ENCODE measurements at places on chromosomes 13 and 19.

DNA sequence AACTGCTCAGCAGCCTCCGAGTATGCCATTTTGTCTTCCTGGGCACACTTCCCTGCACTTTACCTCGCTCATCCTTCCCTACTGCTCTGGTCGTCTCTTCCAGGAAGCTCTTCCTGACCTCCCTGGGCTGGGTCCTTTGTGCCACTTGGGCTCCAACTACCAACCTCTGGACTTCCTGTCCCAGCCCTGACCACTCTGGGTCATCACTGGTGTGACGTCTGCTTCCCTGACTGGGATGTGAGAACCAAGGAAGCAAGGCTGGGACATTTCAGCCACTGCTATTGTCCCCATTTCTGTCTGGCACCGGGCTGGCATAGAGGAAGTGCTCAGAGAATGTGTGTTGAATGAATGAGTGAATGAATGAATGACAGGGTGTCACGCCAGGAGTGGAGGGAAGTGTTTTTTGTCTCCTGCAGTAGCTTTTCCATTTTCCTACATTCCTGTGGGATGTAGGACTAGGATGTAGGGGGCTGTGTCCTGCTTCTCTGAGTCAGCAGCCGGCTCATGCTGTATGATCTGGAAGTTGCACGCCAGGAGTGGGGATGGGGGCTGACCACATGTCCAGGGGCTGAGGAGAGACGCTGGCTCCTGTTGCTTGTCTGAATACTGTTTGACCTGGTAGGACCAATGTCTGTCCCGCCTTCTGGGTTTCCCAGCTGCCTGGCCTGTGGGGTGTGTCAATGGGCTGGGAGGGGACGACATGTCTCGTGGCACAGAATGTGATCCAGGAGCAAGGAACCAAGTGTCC lies 14.7 kb downstream of the NOVA2 start:
- DNase-seq, result no peak

DNA sequence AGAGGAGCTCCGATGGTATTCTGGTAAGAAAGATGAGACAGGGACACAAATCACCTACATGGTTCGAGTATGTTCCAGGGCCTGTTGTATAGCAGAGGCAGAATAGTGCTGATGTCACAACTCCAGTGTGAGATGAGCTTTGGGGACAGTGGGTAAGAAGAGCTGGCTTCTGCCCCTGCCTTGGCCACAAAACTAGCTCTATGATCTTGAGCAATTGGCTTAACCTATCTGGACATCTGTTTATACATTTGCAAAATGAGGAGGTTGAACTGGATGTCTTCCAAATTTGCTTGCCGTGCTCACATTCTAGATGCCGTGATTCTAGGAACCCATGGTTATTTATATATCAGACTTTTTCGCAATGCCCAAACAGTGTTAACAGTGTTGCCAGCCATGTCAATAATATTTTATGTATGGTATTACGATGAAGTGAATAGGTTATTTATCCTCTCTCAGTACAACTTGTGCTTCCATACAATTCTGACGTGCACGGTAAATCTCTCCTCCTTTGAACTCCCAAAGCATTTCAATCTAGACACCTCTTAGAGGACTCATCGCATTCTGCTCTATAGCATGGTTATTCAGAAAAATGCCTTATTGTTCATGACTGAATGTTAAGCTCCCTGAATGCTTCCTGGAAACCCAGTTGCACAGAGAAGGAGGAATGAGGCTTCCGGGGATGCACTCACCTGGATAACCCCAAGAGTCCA lies 316.0 kb downstream of the FOXO1 start:
- DNase-seq, result peak; percentile 24

- DNase-seq, result no peak
Observed at GRCh38 chr13:101623470-101624209, 171.2 kb downstream of the ITGBL1 start.

DNA sequence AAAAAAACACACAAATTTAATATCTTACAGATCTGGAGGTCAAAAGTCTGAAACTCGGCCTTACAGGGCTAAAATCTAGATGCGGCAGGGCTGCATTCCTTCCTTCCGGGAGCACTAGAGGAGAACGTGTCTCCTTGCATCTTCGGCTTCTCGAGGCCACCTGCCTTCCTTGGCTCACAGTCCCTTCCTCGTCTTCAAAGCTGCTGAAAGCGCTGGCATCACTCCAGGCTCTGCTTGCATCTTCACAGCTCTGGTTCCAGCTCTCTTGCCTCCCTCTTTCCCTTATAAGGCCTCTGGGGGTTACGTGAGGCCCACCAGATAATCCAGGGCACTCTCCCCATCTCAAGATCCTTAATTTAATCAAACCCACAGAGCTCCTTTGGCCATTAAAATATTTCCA lies 10.5 kb downstream of the XRCC1 start:
- DNase-seq, result peak; percentile 53

- DNase-seq, result no peak
Observed at GRCh38 chr19:51103926-51104341, 4.3 kb downstream of the CTU1 start.

DNA sequence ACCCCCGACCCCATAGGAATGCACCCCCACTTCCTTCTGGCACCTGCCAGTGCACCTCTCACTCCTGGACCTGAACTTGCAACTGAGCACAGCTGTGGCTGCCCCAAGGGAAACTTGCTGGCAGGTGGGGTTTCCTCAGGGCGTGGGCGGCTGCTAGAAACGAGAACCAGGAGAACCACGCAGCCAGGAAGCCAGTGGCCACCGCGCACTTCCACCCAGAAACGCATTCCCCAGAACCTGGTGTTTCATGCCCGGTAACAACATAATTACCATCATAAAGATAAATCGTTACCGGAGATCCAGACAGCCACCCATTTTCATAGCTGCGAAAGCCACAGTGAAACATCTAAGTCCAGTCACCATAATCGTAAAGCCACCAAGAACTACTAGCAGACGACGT lies 75.2 kb upstream of the C13orf46 start:
- no peak for DNase-seq

GRCh38 chr19:51721905-51722304 lies 1.9 kb downstream of the HAS1 start:
- DNase-seq, result no peak

DNA sequence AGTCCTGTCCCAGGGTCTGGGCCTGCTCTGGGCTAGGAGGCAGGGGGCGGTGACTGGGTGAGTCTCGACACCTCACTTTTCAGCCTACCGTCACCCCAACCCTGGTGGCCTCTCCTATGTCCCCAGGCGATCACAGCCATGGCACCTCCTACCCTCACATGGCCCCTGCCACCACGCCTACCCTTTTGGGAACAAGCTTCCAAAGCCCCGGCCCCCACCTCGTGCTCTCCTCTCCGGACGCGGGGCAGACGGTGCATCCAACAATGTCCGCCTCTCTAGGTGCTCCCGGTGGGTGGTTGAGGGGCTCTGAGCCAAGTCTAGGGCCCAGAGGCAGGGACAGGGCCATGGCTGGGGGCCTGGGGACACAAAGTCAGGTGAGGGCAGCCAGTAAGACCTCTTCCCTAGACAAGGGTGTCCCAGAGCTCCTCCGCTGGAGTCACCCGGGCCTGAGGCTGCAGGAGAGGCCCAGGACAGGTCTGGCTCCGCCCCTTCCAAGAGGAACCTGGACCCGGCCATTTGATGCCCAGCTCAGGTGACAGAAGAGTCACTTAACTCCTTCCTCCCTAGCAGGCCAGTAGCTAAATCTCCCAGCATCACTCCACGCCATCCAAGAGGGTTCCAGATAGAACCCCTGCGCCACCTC lies at the start of gene SYNE4:
Gene SYNE4 (minus strand): TSS at position 478 of the 643 bp plus-strand sequence. CDS start 132 bp downstream, at position 346.
- no peak for DNase-seq

DNA sequence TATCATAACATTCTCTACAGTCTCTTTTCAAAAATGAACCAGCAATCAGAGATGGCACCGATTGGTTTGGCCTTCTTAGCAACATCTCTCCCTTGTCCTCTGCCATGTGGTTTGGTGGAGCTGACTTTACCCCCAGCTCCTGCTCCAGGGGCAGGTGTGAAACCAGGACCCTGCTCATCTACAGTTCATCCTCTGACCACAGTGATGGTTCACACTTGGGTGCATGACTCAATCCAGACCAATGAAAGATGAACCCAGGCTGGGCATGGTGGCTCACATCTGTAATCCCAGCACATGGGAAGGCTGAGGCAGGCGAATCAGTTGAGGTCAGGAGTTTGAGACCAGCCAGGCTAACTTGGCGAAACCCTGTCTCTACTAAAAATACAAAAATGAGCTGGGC lies 33.6 kb upstream of the FFAR2 start:
- DNase-seq, result no peak

GRCh38 chr13:114129649-114130062 lies 2.8 kb downstream of the RASA3 start:
- DNase-seq, result no peak

GRCh38 chr13:73212482-73212881 lies 153.7 kb downstream of the KLF5 start:
- no peak for DNase-seq

GRCh38 chr13:32114284-32114950 lies 82.8 kb downstream of the FRY start:
- no peak for DNase-seq

- DNase-seq, result peak; percentile 38
Observed at GRCh38 chr19:383922-384798, 24.8 kb downstream of the C2CD4C start.

GRCh38 chr13:44231786-44232516 lies 141.7 kb upstream of the SERP2 start:
- DNase-seq, result no peak

DNA sequence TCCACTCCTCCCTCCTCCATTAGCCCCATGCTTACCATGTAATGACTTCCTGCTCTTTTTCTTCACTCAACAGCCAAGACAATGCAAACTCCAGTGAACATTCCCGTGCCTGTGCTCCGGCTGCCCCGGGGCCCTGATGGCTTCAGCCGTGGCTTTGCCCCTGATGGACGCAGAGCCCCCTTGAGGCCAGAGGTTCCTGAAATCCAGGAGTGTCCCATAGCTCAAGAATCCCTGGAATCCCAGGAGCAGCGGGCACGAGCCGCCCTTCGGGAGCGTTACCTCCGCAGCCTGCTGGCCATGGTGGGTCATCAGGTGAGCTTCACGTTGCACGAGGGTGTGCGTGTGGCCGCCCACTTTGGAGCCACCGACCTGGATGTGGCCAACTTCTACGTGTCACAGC lies 2.9 kb upstream of the PPP1R37 start:
- no peak for DNase-seq

- peak; percentile 96 for DNase-seq
Observed at GRCh38 chr19:46378268-46378667, 31.4 kb downstream of the PPP5C start.

DNA sequence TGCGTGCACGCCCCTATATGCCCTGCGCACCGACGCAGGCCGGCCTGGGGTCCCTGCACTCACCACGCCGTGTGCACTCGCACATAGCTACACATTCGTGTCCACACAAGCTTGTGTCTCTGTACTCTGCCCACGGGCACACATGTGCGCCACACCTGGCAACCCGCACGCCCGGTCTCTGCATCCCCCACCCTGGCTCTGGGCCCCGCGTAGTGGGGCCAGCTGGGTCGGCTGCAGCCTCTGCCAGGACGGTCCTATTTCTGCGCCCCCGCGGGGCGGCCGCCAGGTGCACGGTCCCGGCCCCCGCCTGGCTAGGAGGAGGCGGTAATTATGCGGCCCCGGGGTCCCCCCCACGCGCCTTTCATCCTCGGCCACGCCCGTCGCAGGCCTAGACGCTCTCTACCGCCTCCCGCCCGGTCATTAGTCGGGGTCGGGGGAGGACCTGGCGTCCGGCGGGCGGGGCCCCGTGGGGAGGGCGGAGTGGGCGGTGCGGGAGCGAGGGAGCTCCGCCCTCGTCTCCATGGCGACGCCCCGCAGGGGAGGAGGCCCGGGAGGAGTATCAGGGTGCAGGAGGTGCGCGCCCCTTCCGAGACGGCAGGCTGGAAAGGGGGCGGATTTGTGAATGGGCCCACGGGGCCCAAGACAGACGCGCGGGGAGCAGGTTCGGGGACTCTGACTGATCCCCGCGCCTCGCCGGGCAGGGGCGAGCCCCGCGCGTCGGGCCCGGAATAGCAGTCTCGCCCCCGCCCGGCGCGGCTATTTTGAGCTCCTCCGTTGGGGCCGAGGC lies 2.8 kb upstream of the CIRBP start:
- peak; percentile 87 for DNase-seq

DNA sequence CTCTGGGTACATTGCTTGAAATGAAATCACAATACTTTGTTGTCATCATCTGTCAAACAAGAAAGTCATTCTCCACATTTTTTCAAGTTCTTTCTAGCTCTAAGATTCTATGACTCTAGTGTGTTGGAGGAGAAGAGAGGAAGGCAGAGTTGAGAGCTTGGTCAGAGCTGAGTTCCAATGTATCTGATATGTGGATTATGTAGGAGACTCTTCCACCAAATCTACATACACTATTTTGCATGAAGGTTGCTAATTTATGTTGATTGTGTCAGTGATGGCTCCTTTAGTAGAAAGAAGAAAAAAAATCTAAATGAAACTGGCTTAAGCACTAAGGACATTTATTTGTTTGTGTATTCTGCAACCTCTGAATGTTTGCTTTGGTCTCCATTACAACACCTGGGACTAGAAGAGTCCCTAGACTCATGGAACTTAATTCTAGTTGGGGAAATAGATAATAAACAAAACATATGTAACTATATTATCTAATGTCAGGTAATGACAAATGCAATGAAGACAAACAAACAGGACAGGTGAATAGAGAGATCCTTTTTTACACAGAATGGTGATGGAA lies 691.9 kb downstream of the UQCRFS1 start:
- DNase-seq, result no peak

GRCh38 chr13:45341034-45341798 lies at the start of gene TPT1:
Gene TPT1, minus strand, starts transcription at chr13:45341183. Its CDS starts 114 bp downstream, at chr13:45341069.
- peak; percentile 99 for DNase-seq

DNA sequence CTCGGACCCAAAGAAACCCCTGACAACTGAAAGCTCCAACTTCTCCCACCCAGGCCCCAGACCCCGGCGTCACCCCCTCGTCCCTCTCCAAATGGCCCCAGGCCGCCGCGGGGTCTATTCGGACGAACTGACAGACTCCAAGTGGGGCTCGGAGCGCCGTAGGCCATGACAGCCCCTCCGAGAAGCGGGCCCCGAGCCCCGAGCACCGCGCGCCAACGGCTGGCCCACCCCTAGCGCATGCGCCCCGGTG lies 360 bp downstream of the DDX39A start:
- DNase-seq, result no peak

- DNase-seq, result no peak
Observed at GRCh38 chr19:50796128-50796633, 6.0 kb downstream of the ACP4 start.

DNA sequence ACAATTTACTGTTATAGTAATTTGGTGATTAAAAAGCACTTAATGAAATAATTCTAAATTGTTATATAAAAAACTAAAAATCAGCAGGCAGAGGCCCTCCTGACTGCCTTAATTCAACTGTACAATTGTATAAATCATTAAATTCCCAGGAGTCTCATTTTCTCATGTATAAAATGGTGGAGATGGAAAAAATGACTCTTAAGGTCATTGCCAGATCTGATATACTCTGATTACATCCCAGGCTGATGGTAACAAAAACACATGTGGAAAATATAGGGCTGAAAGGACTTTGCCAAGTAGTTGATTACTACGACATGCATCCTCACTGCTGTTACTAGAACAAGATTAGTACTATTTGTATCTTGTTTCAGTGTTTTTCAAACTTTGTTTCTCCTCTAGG lies 1020.0 kb upstream of the SLC10A2 start:
- DNase-seq, result peak; percentile 76

GRCh38 chr13:85278851-85279250 lies 520.4 kb downstream of the SLITRK6 start:
- peak; percentile 21 for DNase-seq
